Mammary epithelial cell (primary cell): ENCODE measurements at places on chromosomes 11 and 22. TPM values are rescaled to one million over a fixed set of nuclear protein-coding genes. Genes with fewer than 3 reads are reported as not detected.
A peak's percentile ranks its signal among the peaks of the same experiment; 100 is the strongest.

DNA sequence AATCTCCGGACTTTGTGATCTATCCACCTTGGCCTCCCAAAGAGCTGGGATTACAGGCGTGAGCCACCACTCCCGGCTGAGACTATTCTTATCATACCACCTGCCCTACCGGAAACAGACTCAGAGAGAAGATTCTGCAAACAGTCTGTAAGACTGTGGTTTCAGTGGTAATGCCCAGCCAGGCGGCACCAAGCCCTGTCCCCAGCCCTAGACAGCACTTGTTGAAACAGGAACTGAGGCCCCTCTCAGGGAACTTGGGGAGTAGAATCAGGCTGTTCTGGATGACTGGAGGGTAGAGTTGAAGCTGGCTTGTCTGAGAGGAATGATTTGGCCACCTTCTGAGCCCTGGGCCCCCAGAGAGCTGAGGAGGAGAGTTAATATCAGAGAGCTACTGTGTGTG, 1.3 kb upstream of the INSC start:
- no peak for DNase-seq

DNA sequence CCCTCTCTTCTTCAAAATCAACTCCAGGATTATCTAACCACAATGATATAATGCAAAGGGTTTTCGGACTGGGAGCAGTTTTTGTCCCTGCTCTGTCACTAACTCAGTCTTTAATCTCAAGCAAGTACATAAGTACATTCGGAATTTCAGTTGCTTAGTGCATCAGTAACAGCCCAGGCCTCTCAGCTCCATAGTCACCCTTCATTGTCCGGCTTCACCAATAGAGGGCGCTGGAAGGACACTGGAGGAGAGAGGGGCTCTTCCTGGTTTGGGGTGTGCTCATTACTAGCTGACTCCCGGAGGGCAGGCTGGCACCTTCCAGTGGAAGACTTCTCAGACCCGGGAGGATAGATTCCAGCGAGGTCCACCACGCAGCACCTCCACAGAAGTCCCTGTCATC, 90.4 kb upstream of the PDGFD start:
- peak; percentile 33 for DNase-seq

GRCh38 chr22:42646569-42647525, 2.3 kb downstream of the CYB5R3 start:
- DNase-seq = no peak

GRCh38 chr11:75437966-75438659, 5.1 kb upstream of the KLHL35 start:
- no peak for DNase-seq

DNA sequence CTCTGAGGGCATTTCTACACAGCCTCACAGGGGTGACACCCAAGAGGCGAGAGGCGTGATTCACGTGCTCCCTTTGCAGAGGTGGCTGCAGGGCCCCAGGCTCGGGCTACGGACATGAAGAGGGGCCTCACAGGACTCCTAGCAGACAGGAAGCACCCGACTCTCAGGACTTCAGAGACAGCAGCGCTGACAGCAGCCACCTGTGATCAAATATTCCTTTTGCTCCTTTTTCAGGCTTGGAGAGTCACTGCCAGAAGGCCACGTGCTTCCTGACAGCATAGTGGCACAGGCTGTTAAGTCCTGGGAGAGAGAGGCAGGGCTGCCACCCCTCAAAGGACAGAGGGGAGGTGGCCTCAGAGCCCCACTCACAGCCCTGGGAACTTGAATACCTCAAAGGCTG, 348.9 kb downstream of the CADM1 start:
- DNase-seq = no peak

SAA4 gene
- not detected in 2 replicates for total RNA-seq

GAL gene
- 1.1 and 1.8 TPM in 2 replicates for total RNA-seq

MMP27 gene
- not detected for total RNA-seq

SMTNL1 gene
- not detected in 2 replicates for total RNA-seq

APOA5 gene
- total RNA-seq = not detected
